ENCODE measurements at places on chromosomes 7 and 10. TPM values are rescaled to one million over a fixed set of nuclear protein-coding genes. Genes with fewer than 3 reads are reported as not detected.

DPYSL4 gene
- total RNA-seq: 1.3 TPM

GIMAP6 gene
- total RNA-seq: 216 TPM

NUTM2E gene
- 0.96 TPM for total RNA-seq

AKR1B15 gene
- total RNA-seq: not detected

ZCCHC24 gene
- 1.7 TPM for total RNA-seq

CREB5 gene
- 0.23 TPM for total RNA-seq

AGBL3 gene
- total RNA-seq: 12.7 TPM

SPACDR gene
- total RNA-seq: 4.0 TPM

ASB10 gene
- total RNA-seq: not detected

MLXIPL gene
- not detected for total RNA-seq

TRIL gene
- total RNA-seq: not detected

FGL2 gene
- 6.1 TPM for total RNA-seq

MSMB gene
- not detected for total RNA-seq

OR6V1 gene
- not detected for total RNA-seq

SCIN gene
- total RNA-seq: 0.41 TPM

TMEM225B gene
- total RNA-seq: 2.5 TPM

GTF2IRD1 gene
- 1.3 TPM for total RNA-seq

ASIC3 gene
- total RNA-seq: 13.5 TPM

NEUROG3 gene
- not detected for total RNA-seq

PDSS1 gene
- 6.0 TPM for total RNA-seq

RAMP3 gene
- total RNA-seq: not detected

GPC2 gene
- total RNA-seq: 39.0 TPM
